ENCODE measurements at places on chromosomes 11 and 22.

- no peak for DNase-seq
Observed at GRCh38 chr11:15901054-15901453, 455.3 kb downstream of the SOX6 start.

- no peak for DNase-seq
Observed at GRCh38 chr11:110951037-110951949, 239.1 kb upstream of the ARHGAP20 start.

GRCh38 chr11:708511-708910 is 2.5 kb downstream of the EPS8L2 start:
- no peak for DNase-seq

- no peak for DNase-seq
Observed at GRCh38 chr11:31957674-31958073, 133.2 kb upstream of the RCN1 start.

DNA sequence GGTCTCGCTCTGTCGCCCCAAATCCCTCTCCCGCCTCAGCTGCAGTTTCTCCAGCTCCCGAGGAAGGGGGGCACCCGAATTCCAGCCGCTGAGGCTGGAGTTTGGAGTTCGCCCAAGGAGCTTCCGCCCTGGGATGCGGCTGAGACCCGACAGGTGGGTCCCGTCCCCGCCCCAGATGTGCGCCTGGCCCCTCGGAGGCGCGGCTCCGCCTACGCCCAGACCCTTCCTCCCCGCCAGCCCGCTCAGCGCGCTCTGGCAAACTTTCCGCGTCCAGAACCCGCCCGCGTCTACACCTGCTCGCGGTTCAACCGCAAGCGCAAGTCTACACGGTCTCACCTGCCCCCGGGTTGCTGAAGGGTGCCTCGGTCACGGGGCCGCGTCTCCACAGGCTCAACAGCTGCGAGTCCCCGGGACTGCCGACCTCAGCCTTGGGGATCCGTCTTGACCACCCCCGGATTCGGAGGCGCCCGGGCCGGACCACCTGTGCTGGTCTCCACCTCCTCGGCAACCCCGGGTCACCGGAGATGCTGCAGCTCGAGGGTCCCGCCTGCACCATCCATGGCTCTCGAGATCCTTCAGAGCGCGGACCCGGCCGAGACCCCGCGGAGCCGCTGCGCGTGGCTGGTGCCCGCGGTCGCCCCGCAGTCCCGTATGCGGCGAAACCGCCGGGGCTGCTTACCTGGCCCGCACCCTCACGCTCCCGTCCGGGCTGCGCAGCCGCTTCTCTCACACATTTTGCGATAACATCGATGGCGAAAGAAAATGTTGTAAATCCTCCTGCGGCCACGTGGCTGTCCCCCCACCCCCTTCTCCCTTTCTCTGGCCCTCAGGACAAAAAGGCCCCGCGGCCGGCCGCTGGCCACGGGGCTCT is 63.6 kb downstream of the NFAM1 start:
- DNase-seq = no peak

DNA sequence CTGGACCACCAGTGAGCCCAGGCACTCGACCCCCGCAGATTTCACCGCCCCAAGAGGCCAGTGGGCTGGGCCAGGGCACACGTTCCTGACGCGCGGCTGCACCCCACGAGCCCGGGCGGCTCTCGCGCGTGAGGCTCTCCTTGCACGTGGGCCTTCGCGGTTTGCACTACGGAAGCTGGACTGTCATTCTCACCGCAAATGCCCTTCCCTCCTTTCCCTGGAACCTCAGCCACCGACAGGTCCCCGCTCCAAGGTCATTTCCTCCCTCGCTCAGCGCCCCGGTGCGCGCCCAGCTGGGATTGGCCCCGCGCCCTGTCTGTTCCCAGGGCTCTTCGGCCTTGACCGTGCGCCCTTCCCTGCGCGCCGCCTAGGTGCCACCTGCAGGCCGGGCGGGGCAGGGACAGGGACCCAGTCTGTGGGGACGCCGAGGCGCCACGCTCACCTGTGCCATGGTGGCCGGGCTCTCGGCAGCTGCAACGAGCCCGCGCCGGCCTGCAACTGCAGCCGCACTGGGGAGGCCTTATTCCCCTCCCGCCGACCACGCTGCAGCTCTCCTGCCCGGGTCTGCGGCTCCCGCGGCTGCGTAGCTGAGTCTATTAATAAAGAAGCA is 2.1 kb upstream of the CPT1A start:
- DNase-seq = peak; percentile 17

DNA sequence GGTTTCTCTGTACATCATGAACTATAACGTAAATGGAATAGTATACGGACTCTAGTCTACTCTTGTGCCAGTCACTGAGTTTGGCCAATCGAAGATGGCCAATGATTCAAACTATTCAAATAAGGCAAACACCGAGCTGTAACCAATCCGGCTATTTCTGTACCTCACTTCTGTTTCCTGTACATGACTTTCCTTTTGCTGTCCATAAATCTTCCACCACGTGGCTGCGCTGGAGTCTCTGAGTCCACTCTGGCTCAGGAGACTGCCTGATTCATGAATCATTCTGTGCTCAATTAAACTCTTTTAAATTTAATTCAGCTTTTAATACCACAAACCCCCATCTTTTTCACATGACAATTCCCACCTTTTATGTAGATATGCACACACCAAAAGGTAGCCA is 1.5 kb upstream of the JAML start:
- DNase-seq = peak; percentile 21

DNA sequence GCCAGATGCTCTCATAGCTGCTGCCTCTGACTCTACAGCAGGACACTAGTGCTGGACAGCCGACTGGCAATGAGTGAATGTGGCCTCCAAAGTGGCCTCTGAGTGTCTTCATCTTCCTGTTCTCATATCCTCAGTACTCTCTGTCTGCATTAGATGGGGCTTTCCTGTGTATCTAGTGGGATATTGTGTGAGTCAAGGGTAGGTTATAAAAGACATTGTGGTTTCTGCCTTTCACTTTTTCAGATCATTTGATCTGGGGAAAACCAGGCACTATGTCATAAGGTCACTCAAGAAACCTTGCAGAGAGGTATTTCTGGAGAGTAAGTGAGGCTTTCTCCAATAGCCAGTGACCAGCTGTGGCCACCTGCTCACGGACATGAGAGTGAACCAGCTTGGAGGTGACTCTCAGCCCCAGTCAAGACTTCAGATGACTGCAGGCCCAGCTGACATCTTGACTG is 333.6 kb upstream of the NCAM1 start:
- DNase-seq = no peak

DNA sequence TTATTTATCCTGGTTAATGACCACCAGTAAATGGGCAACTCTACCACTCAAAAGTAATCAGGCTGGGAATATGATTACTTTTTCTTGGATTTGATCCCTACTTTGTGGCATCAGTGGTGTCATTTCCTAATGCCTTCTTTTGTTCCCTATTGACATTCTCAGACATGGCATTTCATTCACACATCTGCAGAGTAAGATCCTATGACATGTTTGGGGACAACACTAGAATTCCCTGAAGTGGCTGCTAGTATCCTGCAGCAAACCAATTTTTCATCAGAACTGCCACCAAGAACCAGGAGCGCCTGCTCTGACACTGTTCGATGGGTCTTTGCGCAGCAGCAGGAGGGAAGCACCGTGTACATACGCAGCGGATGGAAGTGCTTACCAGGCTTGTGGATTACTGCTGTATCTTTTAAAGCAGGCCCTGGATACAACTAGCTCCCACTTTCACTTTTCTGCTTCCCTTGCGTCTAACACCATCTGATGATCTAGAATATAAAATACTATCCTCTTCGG is 97.7 kb downstream of the LARGE2 start:
- no peak for DNase-seq

- DNase-seq = no peak
Observed at GRCh38 chr11:112966561-112966960, 5.3 kb downstream of the NCAM1 start.

- DNase-seq = no peak
Observed at GRCh38 chr11:120633616-120634393, 122.3 kb downstream of the GRIK4 start.

DNA sequence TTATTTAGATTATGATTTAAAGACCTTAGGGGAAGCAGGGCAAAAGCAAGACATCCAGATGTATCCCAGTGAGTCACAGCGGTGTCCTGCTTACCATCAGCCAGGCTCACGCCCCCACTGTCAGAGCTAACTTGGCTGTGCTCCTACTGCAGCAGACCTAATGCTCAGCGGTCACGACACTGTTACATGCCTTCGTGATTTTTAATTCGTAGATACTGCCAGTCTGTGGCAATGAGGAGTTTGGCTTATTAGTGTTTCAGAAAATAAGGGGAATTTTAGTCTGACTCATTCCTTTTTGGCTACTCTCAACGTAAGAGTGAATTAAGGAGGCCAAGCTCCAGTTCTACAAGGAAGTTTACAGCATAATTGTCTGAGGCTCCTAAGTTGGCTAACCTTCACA is 22.7 kb downstream of the EFCAB6 start:
- DNase-seq = peak; percentile 88

DNA sequence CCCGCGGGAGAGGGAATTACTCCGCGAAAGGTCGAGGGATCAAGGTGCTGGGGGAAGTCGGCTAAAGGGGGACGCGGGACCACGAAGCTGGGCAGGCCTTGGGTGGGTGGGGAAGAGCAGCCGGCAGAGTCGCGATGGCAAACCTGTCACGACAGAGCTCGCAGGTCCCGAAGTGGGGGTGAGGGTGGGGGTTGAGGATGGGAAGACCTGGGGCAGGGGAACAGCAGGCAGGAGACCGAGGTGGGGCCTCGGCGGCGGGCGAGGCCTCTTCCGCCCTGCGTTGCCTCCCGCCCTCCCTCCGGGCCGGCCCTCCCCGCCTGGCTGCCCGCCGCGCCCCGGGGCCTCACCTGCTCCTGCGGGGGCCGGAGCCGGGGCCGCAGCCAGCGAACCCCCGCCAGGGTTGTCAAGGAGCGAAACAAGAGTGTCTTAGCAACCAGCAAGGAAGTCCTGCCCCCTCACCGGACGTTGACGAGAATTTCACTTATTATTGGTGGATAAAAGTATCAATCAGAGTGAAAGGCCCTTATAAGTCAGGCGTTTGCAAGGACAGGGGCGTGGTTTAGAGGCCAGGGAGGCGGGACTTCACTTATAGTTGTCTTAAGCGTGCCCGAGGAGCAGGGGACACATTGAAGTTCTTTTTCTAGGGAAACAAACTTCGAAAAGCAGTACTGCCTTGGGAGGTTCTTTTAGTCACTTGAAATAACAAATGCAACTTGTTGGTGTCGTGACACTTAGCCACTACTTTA is at the start of gene DNAL4:
DNAL4 (minus strand) TSS at position 423 of the 746 bp plus-strand sequence. CDS start 11,412 bp downstream, outside the sequence.
- peak; percentile 98 for DNase-seq

DNA sequence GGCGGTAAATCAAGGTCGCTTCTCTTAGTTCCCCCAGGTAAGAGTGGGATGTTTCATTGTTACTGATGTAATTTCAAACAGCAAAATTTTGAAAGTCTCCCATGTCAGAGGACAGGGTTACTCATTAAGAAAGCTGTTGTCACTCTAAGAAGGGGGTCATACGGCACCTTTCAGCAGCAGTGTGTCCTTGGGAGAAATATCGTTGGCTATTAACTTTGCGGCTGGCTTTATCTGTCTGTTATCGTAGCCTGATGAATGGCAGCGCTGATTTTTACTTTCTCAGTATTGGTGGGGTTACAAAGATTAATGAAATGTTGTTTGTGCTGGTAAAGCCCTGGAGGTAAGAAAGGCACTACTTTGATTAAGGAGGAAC is 27.5 kb upstream of the FBXO3 start:
- DNase-seq = no peak

DNA sequence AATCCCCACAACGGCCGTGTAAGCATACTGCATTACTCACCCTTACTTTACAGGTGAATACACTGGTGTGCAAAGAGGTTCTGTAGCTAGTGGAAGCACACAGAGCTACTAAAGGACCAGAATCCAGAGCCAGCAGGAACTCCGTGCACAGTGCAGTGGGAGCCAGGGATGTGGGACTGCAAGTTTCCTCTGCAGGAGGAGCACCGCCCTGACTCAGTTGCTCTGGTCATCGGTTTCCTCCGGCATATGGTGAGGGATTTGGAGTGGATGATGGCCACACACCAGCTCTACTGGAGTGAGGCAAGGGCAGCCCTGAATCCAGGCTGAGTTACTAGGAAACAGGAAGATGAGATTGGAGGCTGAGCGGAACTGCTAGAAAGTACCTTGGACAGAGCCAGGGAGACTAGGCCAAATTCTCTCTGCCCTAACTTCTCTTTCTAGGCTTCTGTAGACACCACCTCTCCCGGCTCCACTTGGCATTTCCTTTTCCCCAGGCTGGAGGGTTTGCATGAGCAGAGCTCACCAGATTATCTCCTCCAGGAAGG is 18.2 kb upstream of the C22orf42 start:
- no peak for DNase-seq

GRCh38 chr22:26711205-26711963 is 54.0 kb downstream of the MIAT start:
- DNase-seq = peak; percentile 22

DNA sequence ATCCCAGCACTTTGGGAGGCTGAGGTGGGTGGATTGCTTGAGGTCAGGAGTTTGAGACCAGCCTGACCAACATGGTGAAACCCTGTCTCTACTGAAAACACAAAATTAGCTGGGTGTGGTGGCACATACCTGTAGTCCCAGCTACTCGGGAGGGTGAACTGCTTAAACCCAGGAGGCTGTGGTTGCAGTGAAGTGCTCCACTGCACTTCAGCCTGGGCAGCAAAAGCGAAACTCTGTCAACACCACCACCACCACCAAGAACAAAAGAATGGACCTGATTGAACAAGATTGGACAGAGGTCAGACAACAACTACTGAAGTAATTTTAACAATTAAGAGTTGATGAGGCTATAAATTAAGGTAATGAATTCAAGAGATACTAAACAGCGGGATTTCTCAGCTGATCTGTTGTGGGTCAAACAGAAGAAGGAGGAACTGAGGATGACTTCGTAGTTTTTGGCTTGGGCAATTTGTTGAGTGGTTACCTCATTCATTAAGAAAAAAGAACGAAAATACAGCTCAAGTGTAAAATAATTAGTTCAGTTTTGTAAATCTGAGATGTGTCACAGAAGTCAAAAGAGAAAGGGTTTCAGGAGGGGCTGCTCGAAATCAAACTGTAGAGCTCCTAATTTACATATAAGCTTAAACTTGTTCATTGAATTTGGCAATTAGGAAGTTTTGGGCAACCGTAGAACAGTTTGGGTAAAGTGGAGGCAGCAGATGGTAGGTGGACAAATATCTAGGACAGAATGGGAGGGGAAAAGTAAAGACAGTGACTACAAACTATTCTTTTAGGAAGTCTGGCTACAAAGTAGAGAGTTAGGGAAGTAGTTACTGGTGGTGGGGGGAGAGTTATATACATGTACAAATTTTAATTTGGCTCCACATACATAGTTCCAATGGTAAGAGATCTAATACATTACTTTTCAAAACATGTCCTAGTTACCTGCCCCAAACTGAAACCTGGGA is 4.5 kb downstream of the IL18 start:
- no peak for DNase-seq

- peak; percentile 84 for DNase-seq
Observed at GRCh38 chr11:114447892-114448291, 8.6 kb downstream of the REXO2 start.

Measured in fibroblast of skin of right biceps (primary cell).